Activated gamma-delta T cell treated with Interleukin-2 at 50 U/mL for 16 hours (primary cell): ENCODE measurements at places on chromosomes 6 and 20.

DNA sequence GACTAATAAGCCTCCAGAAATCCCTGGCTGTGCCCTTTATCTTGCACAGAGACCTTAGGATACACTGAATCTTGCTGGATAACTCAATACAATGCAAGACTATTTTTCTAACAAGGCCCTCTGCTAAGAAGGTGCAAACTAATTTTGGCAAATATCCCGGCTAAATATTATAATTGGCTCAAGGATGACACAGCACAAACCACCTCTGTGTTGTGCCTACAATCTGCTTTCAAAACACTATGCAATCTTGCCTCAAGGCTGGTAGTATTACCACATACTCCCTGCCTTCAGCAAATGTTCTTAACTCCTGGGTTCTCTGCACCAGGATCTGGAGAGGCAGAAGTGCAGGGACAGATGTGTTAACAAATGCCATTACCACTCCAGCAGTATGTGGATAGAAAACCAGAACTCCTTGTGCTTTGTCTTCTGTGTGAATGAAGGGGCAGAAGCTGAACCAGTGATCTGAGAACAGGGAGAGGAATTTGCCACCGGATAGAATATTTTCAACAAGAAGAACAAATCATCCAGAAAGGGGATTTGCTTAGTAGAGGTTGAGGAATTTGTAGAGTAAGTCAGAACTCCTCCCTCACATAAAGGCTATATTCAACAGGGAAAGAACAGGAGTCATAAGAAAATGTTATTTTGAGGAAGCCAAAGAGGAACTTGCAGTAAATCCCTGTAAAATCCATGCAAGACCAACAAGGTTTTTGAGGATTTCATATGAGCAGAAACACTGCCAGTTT is 74.1 kb upstream of the SLC4A11 start:
- DNase-seq = no peak

DNA sequence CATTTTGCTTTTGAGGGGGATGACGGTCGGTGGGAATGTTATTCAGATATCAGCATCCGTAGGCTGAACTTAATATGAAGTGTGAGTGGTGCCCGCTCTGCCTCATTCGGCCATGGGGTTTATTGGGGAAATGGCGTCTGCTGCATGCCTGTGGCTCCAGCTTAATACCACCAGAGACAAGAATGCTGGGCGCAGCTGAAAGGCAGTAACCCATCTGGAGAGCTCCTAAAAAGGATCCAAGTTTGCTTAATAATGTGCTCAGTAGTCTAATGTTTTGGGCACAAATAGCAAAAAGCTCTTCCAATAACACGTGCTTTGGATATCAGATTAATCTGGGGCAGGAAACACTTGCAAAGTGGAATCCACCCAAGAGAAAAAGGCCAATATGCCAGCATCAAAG is 273.0 kb upstream of the TAB2 start:
- DNase-seq = no peak

GRCh38 chr6:119407156-119407555 is 57.6 kb upstream of the MAN1A1 start:
- DNase-seq = no peak

DNA sequence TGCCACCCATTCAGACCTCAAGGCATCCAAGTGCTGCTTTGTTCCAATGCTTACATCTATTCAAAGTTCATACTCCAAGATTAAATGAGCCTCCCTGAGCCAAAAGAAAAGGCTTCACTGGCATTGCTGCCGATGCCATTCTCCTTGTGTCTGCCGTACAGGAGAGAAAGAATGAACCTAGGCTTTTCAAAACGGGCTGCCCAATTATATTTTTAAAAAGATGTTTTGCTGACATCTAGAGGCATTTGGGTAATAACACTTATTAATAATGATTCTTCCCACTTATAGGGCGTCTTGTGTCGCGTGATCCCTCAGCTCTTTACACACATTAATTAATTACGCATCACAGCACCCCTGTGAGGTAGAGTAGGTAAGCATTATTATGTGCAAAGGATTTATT is 545.6 kb downstream of the PKHD1 start:
- no peak for DNase-seq

GRCh38 chr6:131377112-131377705 is 195.8 kb upstream of the ARG1 start:
- DNase-seq = no peak

DNA sequence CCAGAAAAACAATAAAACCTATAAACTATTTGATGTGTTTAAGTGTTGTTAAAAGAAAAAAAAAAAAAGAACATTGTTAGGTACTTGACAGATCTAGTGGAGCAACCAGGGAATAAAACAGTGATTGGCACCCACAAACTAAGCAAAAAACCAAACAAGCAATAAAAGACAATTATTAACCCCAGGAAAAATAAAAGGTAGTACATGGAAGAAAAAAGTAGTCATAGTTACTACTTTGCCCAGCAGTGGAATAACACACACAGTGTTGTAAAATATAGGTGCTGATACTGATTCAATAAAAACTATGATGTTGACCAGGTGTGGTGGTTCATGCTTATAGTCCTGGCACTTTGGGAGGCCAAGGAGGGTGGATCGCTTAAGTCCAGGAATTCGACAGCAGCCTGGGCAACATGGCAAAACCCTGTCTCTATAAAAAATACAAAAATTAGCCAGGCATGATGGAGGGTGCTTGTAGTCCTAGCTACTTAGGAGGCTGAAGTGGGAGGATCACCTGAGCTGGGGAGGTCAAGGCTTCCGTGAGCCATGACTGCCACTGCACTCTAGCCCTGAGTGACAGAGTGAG is 43.9 kb downstream of the PIGU start:
- no peak for DNase-seq

DNA sequence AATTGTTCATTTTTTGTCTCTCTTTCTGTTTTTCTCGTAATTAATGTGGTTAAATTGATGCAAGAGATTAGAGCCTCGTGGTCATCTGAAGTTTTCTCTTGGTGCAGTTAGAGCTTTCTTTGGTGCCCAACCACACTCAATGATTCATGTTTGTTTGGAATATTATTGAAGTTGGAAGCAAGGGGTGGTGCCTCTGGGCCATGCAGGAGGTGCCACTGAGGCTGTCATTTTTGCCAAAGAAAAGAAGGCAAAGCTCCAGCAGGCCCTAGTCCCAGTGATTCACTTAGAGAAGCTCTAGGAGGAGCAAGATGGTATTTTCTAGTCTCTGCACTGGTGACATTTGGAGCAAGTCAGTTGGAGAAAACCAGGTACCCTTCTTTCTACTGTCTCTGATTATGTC is 144.5 kb upstream of the RALGAPA2 start:
- DNase-seq = no peak

- DNase-seq = no peak
These were observed 395.3 kb downstream of the TBC1D32 start for GRCh38 chr6:120938876-120939472.

- DNase-seq = peak; percentile 14
These were observed at the start of gene ANKRD60 for GRCh38 chr20:58228484-58229197. Gene ANKRD60, minus strand, starts transcription at chr20:58228653. Its CDS starts 0 bp downstream, at chr20:58228653.

GRCh38 chr20:973785-974194 is 28.3 kb downstream of the RSPO4 start:
- no peak for DNase-seq

DNA sequence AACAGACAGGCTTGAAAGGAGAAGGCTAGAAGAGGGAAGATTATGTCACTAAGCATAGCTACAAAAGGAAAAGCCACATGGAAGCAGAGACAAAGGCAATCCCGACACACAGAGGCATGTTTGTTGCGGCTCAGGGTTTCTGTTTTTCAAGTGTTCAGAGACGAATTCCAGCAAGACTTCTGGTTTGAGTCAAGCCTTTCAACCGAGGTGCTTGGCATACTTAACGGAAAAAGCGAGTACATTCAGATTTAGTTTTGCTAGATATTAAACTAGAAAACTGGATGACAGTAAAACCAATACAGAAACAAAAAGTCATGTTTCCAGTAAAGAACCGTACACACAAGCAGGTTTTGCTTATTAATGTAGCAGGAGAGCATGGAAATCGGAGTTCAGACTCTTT is 27.2 kb downstream of the MCUR1 start:
- DNase-seq = no peak

DNA sequence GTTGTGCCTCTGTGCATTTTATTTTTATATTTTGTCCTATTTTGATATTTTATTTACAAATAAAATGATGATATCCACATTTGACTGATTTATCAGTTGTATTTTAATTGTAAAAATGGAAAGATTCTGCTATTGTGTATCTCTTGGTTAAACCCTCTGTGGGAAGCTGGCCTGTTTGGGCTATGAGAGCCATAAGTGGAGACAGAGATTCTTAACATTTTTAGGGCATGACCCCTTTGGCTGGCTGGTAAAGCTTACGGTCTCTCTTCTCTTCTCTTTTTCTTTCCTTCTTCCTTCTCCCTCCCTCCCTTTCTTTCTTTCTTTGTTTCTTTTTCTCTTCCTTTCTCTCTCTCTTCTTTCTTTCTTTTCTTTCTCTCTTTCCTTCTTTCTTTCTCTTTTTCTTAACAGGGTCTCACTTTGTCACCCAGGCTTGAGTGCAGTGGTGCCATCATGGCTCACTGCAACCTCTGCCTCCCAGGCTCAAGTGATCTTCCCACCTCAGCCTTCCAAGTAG is 172.3 kb upstream of the CDYL start:
- no peak for DNase-seq

GRCh38 chr20:21436205-21436604 is 38.9 kb upstream of the NKX2-4 start:
- DNase-seq = no peak

DNA sequence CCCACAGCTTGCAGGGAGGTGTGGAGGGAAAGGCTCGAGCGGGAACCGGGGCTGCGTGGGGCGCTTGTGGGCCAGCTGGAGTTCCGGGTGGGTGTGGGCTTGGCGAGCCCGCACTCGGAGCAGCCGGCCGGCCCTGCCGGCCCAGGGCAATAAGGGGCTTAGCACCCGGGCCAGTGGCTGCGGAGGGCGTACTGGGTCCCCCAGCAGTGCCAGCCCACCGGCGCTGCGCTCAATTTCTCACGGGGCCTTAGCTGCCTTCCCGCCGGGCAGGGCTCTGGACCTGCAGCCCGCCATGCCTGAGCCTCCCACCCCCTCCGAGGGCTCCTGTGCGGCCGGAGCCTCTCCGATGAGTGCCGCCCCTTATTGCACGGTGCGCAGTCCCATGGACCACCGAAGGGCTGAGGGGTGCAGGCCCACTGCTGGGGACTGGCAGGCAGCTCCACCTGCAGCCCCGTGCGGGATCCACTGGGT is 1242.2 kb upstream of the EYS start:
- no peak for DNase-seq

DNA sequence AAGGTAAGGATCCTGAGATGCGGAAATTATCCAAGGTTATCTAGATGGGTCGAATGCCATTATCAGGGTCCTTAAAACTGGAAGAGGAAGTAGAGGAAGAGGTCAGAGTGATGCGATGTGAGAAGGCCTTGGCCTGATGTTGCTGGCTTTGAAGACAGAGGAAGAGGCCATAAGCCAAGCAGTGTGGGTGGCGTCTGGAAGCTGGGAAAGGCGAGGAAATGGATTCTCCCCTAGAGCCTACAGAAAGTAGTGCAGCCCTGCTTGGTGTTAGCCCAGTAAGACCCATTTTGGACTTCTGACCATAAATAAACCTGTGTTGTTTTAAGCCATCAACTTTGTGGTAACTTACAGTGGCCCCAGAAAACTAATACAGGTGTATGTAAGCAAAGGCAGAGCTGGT is 2.0 kb downstream of the SRXN1 start:
- DNase-seq = no peak

- no peak for DNase-seq
These were observed 641 bp downstream of the DBNDD2 start for GRCh38 chr20:45408646-45409213.

DNA sequence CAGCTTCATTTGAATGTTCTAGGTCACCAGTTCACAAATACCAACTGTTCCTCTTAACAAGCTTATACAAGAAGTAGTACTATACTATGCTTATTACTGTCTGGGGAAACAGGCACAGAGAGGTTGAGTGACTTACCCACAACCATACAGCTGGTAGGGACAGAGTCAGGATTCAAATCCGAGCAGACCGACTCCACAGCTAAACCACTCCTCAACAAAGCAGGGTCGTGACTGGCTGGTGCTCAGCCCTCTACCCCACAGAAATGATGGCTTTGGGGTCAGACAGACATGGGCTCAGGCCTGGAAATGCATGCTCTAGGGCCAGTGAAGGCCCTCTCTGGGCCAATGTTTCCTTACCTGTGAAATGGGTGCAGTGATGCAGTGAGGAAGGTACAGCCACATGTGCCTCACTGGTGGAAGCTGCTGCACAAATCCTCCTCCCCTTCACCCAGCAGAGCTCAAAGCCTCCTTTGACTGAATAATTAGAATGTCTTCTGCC is 63.6 kb downstream of the MRPL14 start:
- no peak for DNase-seq

DNA sequence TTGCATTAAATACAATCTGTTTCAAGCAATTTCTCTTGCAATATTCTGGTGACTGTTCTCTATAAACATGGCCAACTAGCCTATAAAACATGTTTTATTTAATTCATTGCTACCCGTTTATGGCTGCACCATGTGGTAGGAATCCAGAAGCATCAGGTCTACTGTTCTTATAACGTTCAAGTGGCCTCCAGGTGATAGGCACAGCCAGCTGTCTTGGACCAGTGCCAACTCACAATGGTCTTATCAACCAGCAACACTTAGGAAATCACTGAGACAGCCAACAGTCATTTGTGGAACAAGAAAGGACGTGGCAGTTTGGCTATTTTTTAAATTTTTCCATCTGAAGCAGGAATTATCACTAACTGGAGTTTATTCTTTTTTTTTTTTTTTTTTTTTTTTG is 193.6 kb downstream of the NKAIN2 start:
- no peak for DNase-seq

DNA sequence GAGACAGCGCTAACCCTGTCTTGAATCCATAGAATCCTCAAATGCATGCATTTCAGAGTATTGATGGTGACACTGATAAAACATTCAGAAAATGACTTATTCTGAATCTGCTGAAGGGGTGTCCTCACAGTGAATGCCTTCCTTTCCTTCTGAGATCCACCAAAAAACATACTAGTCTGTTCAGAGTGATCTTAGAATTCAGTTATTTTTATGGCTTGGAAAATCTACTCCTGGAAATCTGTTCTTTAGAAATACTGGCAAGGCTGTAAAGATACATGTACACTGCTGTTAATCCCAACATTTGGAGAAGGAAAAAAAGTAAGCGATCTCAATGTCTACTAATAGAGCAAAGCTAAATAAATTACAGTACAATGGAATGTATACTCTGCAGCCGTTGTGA is 672.6 kb upstream of the AGPAT4 start:
- no peak for DNase-seq

- DNase-seq = no peak
These were observed 137.6 kb downstream of the ZDHHC14 start for GRCh38 chr6:157518397-157519250.

DNA sequence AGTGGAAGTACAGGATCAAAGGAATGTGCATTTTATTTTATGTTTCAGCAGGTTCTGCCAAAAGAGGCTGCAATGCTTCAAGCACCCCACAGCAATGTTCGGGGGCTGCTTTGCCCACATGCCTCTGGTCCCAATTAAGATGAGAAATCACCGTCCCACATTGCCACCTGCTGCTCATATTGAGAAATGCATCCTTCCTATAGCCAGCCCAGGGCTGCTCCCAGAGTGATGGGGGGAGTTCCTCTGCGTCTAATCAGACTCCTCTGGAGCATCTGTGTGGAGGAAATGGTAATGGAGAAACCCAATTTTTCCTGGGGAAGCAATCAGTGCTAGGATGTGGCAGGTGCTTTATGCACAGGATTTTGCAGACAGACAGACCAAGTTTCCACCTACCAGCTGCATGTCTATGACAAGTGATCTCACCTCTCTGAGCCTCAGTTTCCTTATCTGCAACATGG is 33.7 kb downstream of the PTGIS start:
- DNase-seq = peak; percentile 56
